ENCODE measurements at places on chromosomes 7 and 10.

DNA sequence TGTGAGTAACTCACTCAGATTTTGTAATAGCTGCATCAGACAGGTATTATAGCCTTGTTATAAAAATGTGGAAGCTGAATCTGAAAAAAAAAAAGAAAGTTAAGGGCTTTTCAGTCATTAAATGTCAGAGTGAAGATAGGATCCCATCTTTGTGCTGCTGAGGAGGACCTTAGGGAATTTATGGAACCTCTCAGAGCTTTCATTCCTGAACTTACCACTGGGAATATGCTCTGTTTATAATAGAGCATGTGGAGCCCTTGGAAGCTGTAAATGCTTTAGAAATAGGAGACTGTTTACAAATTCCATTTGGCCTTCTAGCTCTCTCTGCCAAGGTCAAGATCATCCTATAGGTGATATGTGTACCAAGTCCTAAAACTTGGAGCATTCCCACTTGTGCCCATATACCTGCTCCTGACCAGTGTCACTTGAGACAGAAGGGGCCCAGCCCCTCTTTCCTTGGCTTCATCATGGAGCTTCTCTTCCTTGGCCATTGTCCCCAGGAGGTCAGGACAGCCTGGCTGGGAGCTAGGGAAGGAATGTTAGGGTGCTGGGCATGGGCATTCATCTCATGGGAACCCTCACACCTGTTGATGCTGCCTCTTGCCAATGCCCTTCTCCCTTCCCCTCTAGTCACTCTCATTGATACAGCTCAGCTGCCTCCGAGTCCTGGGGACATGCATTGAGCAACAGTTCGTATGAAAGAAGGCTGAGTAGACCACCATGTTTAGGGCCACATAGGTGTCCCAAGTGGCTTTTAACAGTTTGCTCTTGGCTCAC, 105.3 kb downstream of the LRRC18 start:
- DNase-seq = no peak

- no peak for DNase-seq
Observed at GRCh38 chr7:51430480-51431086, 114.0 kb upstream of the COBL start.

GRCh38 chr7:111835066-111835465, 272.8 kb upstream of the IMMP2L start:
- peak; percentile 79 for DNase-seq

GRCh38 chr10:43900571-43900970, 251.9 kb upstream of the ZNF32 start:
- no peak for DNase-seq

DNA sequence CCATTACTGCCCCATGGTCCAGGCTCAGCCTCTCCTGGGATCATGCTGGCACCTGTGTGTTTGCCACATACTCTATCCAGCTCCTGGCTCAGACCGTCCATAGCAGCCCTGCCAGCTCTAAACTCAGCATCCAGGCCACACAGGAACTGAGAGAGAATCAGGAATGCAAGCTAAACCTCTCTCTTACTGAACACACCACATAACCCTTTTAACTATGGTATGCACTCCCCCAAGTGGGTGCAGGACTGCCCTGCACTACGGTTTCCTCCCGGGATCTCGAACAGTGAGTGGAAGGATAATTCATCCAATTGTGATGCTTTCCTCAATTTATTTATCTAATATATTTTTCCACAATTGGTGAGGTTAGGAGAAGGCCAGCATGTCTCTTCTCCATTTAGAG, 17.1 kb upstream of the ZNF800 start:
- DNase-seq = no peak

DNA sequence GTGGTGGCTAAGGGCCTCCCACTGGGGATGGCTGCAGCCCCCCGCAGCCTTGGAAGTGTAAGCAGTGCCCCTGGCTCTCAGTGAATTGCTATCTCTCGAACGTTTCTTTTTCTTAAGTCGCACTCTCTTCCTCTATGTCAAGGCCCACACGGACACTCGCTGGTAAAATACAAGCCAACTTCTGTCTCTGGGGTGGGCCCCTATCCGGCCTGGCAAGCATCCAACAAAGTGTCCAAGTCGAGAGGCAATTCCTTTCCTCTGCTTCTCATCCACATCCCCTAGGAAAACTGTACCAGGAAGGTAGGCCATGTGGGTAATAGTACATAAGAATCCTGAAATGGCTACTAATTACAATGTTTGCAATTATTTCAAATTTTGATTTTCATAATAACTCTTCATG, 194.9 kb upstream of the MGMT start:
- no peak for DNase-seq

- DNase-seq = no peak
Observed at GRCh38 chr10:31883397-31883796, 45.2 kb downstream of the ARHGAP12 start.

DNA sequence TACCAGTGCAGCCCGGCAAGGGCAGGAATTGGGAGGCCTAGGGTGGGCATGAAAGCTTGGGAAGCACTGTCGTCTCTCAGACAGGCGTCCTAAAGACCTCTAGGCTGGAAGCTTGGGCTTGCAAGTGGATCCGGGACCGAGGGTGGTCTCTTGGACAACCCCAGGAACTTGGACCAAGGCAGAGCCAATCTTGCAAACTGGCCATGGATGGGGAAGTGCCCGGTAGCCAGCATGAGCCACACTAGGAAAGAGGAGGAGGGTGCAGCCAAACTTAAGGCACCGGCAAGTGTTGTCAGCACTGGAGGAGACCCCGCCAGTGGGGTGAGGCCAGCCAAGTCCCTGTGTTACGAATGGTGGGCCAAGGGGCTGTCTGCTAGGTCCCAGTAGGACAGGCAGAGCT, 8.5 kb downstream of the LRIT2 start:
- no peak for DNase-seq

DNA sequence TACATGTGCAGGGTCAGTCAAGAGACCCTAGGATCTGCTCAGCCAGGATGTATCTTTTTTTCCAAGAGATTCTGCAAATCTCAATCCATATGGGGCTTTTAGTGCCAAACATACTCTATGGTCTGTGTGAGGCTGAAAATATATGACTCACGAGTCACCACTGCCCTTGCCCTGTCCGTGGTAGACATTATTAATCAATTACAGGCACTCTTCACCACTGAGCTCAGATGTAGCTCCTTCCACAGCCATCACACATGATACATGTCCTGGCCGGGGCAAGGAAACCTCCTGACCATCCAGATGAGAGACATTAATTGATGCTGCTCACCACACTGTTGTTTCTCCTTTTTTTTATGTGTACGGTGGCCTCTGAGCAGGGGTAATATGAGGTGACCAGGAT, 90.2 kb upstream of the RET start:
- no peak for DNase-seq

GRCh38 chr10:117616179-117616578, 73.6 kb downstream of the EMX2 start:
- no peak for DNase-seq

DNA sequence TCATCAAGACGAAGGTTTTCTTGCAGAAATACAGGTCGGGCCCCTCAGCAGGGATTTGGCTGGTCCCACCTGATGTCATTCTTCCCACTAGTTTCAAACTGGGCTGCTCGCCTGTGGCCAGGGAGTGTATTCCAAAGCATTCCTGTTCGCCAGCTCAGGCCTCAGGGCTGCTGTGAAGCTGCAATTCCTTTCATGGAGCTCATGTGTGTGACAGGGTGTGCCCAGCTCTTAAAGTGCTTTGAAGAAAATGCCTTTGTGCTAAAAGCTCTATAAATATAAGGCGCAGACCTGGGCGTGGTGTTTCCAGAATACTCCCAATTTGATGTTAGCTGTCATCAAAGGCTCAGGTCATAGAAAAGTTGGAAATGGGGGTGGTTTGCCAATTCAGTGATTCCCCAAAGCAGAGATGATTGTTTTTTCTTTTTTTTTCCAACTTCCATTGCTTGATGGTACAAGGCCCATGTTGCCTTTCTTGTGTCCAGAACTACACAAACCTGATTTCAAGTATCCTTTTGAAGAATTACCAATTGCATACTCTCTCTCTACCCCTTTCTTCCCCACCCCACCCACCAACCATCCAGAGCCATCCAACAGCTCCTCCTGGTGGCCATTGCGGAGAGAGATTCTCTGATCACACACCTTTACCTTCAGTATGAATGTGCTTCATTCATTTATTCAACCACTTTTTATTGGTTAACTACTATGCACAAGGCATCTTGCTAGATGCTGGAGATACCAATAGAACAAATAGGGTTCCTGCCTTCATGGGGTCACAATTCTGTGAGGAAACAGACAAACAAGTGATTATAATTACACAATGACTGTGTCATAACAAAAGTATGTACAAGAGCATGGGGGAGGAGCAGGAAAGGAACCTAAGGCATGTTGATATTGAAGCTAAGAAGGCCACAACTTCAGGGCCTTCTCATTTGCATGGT, 297.3 kb upstream of the LYZL1 start:
- no peak for DNase-seq

DNA sequence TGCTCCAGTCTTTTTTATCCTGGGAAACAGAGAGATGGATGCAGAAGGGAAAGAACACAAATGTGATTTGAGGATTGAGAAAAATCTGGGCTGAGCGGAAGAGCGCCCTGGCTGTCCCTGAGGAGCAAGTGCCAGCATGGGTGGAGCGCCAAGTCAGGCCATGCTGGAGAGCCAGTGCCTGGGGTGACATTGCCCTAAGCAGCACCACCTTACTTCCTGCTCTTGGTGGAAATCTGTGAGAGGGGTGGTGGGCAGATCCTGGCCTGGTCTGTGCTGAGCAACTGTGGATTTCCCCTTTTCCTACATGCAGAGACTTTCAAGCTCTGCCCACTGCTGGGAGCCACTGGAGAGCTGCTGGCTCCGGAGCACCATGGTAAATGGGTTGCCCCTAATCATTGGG, 36.9 kb downstream of the DDIT4 start:
- DNase-seq = no peak

- no peak for DNase-seq
Observed at GRCh38 chr7:90536449-90536848, 59.7 kb upstream of the CDK14 start.

GRCh38 chr10:104642658-104643302, 1.7 kb downstream of the SORCS3 start:
- DNase-seq = no peak

DNA sequence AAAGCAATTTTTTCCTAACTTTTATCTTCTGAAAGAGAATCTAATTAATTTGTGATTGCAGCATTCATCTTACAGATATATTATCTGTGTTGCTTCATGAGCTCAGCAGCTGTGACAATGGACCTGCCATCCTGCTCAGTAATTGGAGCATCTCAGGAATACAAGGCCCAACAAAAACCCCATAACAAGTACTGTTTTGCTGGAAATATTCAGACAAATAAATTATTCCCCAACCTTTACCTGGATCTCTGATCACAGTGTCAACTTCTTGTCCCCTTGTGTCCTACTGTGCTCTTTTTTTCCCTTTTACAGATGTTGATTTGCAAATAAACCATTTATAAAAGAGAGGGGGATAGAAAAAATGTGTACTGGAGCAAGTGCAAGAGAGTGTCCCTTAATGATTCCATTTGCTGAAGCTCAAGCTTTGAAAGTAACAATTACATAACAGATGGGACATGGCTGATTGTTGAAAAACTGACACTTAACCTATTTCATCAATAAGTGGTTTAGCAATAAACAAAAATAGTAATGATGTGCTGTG, 1063.4 kb upstream of the GHITM start:
- no peak for DNase-seq

DNA sequence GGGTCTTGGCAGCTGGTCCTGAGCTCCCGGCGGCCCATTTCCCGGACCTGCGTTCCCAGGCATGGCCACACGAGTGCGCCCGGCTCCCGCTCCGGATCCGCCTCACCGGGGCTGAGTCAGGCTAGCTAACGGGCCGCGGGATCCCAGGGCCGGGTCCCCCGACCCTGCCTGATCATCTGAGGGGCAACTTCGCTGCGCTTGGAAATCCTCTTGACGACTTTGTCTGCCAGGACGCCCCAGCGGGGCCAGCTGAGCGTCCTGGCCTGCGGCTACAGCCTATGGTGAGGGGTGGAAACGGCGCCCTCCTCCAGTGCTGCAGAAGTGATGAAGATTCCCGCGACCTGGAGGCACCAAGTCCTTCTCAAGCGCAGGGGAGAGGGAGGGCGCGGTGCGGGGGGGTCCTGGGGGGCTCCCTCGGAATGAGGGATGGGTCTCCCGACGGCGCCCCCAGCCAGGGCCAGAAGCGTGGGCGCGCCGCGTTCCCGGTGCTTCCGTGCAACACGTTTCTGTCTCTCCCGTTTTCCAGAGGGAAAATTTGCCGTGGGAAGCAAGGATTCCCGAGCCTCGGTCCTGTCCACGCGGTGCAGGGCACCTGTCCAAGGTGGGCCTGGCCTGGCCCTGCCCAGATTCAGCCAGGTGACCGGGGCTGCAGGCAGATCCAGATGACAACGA, 212.4 kb downstream of the CCSER2 start:
- DNase-seq = no peak

DNA sequence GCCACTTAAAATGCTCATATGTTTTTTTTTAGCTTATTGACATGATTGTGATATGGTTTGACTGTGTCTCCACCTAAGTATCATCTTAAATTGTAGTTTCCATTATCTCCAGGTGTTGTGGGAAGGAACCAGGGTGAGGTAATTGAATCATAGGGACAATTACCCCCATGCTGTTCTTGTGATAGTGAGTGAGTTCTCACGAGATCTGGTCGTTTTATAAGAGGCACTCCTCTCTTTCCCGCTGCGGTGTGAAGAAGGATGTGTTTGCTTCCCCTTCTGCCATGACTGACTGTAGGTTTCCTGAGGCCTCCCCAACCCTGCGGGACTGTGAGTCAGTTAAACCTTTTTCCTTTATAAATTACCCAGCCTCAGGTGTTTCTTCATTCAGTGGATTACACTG, 80.5 kb upstream of the ETV1 start:
- no peak for DNase-seq

DNA sequence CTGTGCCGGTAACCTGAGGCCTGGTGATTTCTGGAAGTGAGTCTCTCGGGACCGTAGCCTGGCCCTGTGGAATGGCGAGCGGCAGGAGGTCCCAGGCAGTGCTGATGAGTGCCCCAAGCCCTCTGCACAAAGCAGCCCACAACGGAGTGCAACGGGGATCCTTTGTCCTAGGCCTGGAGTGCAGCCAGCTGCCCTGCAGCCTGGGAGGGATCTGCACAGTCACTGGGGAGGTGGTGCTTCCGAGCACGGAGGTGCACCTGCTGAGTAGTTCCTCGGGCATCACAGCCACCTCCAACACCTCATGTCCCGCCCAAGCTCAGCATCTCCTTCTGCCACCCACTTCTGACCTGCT, 162.8 kb upstream of the ZMIZ1 start:
- DNase-seq = no peak

DNA sequence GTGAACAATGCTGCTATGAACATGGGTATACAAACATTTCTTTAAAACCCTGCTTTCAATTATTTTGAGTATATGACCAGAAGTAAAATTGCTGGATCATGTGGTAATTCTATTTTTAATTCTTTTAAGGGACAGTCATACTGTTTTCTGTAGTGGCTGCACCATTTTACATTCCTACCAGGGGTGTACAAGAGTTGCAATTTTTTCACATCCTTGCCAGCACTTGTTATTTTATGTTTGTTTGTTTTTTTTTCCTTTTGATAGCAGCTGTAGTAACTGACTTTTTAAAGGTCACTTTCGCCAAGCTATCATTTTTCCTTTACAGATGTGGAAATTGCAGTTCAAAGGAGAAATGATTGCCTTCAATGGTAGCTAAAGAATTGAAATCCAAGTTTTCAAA, 99.5 kb downstream of the GPR85 start:
- no peak for DNase-seq

- no peak for DNase-seq
Observed at GRCh38 chr7:39659356-39660013, 36.1 kb downstream of the RALA start.

GRCh38 chr10:75207079-75207856, 3.3 kb upstream of the VDAC2 start:
- DNase-seq = no peak
